Fibroblast of upper back skin (primary cell): ENCODE measurements at places on chromosomes 12 and 14.
A peak's percentile ranks its signal among the peaks of the same experiment; 100 is the strongest.

GRCh38 chr14:20332788-20333493 is at the start of gene CCNB1IP1:
Gene CCNB1IP1 (minus strand): TSS chr14:20333279. CDS start chr14:20316523, 16,756 bp downstream.
- DNase-seq: peak; percentile 90

DNA sequence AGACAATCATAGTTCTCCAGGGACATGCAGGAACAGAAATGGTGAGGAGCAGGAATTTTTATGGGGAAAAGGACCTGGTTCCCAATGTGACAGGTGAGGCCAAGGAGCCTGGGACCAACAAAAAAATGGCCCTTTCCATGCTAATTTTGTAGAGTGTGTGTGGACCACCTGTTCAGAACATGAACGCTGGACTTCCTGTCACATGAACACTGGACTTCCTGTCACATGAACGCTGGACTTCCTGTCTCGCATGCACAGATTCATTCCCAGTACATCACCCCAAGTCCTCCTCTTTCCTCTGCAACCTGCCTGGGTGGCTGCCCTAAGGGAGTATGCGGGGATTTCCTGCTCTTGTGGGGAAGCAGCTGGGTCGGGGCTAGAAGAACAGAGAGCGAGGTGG is 10.1 kb downstream of the FGF6 start:
- no peak for DNase-seq

DNA sequence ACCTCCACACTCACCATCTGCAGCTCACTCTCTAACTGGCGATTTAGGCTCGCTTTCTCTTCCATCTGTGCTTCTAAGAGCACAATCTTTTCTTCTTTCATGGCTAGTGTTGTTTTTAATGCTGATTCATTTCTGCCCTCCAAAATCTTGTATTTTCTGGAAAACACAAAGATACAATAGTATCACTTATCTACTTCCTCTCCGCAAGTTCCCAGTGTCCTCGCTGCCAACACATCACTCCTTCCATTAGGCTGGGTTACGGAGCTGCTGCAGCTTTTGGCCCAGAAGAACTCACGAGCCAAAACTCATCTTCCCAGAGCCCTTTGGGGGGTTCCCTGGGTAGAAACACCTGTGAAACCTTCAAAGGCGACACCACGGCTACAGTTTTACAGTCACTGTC is 63.8 kb upstream of the GPR68 start:
- DNase-seq: no peak

GRCh38 chr12:78210506-78210860 is 379.8 kb downstream of the NAV3 start:
- peak; percentile 28 for DNase-seq

GRCh38 chr14:105050551-105050897 is 14.7 kb downstream of the GPR132 start:
- peak; percentile 50 for DNase-seq

DNA sequence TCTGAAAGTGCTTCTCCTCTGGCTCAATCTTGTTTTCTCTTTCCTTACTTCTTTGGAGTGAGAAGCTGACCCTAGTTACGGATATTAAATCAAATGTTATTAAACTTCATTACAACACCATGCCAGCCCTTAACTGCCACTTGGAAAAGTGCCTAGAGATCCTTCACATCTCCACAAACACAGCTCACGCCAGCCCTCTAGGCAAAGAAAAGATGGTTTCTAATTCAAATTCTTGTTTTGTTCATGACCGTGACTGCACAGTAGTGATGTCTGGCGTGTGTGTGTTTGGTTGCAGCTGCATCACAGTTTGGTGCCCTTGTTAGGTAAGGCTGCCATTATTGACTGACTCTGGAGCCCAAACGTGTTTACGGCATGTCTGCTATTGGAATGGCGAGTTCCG is 113.0 kb downstream of the BEGAIN start:
- DNase-seq: no peak

- DNase-seq: no peak
Measured at GRCh38 chr14:84152452-84152851, 1377.5 kb upstream of the FLRT2 start.

DNA sequence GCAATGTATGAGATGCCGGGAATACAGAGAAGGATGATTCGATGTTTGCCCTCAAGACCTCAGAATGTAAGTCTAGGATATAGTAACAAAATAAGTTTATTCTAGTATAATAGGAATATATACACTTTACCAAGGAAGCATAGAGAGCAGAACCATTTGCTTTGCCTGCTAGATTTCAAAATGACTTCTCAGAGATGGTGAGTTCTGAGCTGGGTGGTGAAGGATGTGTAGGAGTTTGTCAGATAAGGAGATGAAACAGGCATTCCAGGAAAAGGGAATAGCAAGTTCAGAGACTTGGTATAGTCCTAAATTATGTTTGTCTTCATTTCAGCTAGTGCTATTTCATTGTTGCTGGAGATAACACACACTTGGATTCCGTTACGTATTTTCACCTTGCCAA is 655.9 kb downstream of the DIO2 start:
- DNase-seq: no peak

DNA sequence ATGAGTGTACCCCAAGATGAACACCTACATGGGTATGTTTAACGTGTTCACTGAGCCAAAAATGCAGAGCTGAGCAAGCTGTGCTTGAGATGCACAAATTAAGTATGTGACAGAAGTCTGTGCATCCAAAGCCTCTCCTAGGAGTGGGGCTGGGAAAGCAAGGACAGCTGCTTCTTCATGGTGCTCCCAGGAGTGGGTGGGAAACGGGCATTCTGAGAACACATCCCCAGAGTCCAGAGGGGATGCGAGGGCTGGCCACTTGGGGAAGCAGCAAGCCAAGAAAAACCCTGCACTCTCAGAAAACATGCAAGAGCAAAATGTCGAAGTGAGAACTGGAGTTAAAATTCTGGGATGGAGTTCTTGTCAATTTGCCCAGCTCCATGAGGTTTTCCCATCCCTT is 414.3 kb downstream of the BCAT1 start:
- no peak for DNase-seq

- no peak for DNase-seq
Measured at GRCh38 chr14:74934041-74934440, 11.0 kb upstream of the RPS6KL1 start.

GRCh38 chr12:24838531-24838950 is 110.4 kb downstream of the BCAT1 start:
- peak; percentile 94 for DNase-seq

GRCh38 chr14:52355016-52355431 is 40.9 kb downstream of the PTGER2 start:
- peak; percentile 93 for DNase-seq

- DNase-seq: peak; percentile 44
Measured at GRCh38 chr14:75422169-75422568, 5.7 kb upstream of the JDP2 start.

DNA sequence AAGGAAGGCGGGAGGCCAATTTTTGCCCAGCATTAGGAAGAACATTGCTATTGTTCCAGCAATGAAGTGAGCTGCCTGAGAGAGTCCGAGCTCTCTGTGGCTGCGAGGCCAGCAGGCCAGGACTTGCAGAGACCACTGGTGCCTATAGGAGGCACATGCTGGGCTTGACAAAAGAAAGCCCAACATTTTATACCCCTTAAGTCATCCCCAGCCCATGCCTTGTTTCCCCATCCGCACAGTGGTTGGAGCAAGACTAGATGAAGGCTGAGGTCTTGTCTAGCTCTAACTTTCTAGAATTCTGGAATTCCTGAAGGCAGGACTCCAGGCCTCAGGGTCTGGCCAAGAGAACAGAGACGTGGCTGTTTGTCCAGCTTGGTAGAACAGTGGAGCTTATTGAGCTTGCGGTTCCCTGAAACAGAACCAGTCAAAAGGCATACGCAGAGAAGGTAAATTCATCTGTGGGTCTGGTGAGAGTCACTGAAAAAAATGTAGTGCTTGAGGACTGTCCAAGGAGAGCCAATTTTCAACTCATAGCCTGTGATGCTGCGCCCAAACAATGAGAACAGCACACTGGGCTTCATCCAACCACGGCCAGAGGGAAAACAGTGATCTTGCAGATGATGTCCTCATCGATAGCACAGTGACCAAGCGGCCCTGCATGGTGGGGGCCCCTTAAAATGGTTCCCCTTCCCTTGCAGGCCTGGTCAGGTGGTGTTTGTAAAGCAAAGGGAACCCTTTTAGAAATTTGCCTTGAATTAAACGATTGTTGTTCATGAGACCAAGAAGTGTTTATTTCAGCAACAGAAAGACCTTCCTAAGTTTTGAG is 27.1 kb upstream of the COL2A1 start:
- no peak for DNase-seq

- no peak for DNase-seq
Measured at GRCh38 chr14:53621921-53622320, 334.7 kb downstream of the BMP4 start.

- no peak for DNase-seq
Measured at GRCh38 chr12:52216100-52216499, 16.9 kb upstream of the KRT7 start.

GRCh38 chr14:19873178-19873577 is 1.8 kb upstream of the OR4K2 start:
- no peak for DNase-seq

GRCh38 chr12:92140896-92141536 is 4.6 kb downstream of the BTG1 start:
- no peak for DNase-seq

DNA sequence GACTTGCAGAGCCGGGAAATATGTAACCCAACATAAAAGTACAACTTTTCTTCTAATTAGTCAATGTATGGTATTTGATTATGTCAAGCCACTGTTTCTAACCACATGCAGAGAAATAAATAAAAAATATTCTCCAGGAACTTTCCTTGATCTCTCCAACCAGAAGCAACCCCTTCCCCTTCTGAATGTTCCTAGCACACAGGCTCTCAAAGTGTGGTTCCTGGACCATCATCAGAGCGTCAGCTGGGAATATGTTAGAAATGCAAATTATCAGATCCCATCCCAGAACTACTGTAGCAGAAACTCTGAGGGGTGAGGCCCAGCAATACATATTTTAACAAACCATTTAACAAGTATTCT is 21.0 kb upstream of the ITPR2 start:
- no peak for DNase-seq

DNA sequence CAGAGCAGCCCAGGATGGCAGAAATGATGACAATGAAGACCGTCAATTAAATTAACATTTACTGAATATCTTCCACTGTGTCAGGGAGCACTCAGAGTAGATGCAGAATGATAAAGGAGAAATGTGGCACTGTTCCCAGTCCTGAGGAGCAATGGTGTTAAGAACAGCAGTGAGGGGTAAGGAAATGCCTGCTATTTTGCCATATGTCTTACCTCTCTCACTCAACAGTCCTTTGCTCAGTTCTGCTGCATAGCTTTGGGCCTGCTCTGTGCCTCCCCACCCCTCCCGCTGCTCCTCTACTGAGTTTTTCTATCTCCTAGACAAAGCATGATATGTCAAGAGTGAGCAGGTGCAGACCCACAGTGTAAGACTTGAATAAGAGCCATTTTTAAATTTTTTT is 318.8 kb downstream of the NAV3 start:
- DNase-seq: no peak

DNA sequence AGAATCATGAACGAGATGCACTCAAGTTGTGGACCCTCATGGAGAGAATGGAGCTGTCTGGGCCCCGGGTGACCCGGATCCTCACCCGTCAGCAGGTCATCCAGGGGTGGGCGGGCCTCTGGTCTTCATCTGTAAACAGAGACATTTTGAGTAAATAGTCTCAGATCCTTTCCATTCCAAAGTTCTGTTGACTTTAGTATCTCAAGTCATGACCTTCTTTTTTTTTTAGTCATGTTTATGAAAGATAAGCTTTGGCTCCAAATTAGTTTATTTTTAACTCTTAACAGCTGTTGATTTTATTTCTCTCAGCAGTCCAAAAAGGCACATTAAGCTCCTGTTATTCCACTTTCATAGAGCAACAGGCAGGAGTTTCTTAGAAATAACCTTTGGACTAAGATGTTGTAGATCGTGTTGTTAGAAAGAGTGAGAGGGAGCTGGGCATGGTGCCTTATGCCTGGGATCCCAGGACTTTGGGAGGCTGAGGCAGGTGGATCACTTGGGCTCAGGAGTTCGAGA is 48.9 kb upstream of the AMN start:
- DNase-seq: no peak

DNA sequence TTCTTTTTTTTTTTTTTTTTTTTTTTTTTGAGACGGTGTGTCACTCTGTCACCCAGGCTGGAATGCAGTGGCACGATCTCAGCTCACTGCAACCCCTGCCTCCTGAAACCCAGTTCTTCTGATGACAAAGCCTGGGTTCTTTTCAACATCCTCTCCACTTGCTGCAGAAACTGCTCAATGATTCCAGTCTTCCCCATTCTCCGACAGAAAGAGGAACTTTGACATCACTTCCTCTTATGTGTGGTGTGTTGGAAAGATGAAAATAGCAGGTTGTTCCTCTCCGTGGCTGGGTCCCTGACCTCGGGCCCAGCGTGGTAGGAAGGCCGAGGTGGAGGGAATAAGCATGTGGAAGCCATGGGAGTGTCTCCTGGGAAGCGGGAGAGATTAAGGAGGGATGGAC is 198.4 kb downstream of the PHETA1 start:
- DNase-seq: no peak

DNA sequence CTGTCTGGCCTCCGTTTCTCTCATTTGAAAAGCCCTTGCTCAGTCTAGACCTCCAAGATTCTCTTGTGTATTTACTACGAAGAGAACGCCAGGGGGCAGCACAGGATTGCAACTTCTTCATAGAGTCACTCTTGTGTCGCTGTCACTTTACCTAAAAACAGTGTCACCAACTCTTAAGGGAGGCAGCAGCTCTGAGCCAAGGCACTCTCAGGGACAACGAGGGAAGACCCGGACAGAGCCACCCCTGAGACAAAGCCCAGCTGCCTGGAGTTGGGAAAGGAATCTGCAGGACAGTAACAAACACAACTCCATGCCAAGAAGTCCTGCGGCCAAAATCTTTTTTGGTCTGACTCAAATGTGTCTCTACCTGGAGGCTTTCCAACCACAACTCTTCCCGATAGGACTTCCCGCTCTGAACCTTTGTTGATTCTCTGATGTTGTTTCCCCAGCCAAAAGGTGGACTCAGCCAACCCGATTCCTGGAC is 9.6 kb upstream of the RPAP3 start:
- DNase-seq: peak; percentile 73

- DNase-seq: no peak
Measured at GRCh38 chr14:90652626-90653025, 163.6 kb downstream of the TTC7B start.

GRCh38 chr14:85263916-85264675 is 265.8 kb upstream of the FLRT2 start:
- no peak for DNase-seq

GRCh38 chr12:78442454-78442801 is 422.1 kb upstream of the SYT1 start:
- DNase-seq: peak; percentile 60

DNA sequence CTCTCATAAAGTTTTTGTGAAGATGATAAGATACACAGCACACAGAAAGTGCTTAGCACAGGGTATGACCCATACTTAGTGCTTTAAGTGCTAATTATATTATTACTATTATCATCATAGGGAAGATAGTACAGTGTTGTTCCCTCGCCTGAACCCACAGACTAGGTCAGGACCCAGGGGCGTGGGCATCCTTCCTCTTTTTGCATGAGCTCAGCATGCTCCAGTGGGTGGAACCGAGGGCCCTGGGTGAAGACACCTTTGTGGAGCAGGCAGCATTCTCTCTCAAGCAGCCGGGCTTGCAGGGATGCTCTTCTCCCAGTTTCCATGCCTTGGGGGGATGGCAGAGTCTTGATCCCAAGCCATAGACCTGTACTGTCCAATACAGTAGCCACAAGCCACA is 34.8 kb downstream of the CRACR2A start:
- DNase-seq: no peak

- DNase-seq: no peak
Measured at GRCh38 chr12:93192878-93193277, 184.8 kb upstream of the NUDT4 start.
